ENCODE measurements at places on chromosomes 12 and 14.

DNA sequence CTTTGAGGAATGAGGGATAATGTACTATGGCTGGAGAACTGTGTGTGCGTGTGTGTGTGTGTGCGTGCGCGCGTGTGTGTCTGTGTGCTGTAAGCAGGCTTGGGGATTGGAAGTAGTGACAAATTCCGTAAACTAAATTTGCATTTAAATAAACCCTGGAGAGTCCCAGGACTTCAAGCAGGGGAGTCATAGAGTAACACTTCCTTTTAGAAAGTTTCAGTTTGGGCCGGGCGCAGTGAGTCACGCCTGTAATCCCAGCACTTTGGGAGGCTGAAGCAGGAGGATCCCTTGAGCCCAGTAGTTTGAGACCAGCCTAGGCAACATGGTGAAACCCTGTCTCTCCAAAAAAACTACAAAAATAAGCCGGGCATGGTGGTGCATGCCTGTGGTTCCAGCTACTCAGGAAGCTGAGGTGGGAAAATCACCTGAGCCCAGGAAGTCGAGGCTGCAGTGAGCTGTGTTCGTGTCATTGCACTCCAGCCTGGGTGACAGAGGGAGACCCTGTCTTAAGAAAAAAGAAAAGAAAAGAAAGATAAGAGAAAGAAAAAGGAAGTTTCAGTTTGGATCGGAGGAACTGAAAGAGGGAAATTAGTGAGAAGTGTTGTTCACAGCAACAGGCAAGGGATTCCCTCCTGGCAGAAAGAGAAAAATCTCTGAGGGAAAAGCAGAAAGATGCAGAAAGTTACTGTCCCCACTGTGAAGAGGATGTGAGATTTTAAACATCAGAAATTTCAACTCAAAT, 222.7 kb upstream of the SOX5 start:
- DNase-seq = no peak

DNA sequence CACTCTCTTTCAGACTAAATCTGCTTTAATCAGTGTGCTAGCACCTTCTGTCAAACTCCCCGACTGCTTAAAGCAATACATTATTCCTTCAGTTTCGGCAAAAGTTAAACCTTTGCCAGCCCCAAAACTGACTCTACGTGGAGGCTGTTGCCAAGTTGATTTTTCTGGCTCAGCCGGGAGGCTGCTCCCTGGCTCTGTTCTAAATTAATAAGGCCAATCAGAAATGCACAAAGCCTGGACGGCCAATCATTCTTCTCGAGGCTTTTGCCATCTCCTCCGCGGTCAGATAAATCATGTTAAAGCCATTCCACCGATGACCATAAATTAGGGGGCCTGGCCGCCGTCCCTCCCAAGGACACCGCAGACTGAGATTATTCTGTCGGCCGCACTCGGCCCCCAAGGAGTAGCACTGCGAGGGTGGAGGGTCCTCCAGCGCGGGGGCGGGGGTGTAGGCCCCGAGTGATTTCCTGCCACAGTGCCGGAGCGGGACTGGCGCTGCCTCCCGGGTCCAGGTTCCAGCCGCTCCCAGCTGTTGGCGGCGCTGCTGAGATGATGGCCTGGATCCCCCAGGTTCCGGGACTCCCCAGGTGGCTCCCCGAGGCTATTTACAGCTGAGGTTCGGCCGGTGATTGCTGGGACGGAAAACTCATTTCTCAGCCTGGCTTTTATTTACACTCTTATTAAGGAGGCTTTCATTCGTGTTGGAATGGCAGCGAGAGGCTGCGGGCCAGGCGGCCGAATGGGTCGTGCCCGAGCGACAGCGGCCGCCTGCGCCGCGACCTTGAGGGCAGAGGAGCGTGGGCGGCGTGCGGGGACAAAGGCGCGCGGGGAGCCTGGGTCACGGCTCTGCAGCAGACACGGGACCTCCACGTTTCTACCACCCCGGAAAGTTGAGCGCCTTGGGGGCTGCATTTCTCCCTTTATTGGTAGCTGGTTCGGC, 165.1 kb downstream of the MON2 start:
- DNase-seq = no peak

DNA sequence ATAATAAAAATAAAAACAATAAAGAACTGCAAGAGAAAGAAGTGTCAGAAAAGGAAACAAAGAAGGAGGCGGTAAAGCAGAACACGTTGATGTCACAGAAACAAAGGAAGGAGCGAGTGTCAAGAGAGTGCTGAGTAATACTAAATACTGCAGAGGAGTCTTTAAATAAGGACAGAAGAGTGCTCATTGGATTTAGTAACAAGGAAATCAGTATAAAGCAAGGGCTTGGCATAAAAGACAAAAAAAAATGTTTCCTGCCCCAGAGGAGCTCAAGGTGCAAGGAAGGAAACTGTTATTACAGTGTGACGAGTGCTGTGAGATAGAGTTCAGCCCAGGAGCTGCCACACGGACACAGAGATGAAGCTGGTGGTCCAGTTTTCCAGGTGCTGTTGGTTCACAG, 8.4 kb upstream of the TUBA1A start:
- no peak for DNase-seq

- DNase-seq = no peak
These were observed 696 bp downstream of the RPL36AL start for GRCh38 chr14:49619730-49620129.

DNA sequence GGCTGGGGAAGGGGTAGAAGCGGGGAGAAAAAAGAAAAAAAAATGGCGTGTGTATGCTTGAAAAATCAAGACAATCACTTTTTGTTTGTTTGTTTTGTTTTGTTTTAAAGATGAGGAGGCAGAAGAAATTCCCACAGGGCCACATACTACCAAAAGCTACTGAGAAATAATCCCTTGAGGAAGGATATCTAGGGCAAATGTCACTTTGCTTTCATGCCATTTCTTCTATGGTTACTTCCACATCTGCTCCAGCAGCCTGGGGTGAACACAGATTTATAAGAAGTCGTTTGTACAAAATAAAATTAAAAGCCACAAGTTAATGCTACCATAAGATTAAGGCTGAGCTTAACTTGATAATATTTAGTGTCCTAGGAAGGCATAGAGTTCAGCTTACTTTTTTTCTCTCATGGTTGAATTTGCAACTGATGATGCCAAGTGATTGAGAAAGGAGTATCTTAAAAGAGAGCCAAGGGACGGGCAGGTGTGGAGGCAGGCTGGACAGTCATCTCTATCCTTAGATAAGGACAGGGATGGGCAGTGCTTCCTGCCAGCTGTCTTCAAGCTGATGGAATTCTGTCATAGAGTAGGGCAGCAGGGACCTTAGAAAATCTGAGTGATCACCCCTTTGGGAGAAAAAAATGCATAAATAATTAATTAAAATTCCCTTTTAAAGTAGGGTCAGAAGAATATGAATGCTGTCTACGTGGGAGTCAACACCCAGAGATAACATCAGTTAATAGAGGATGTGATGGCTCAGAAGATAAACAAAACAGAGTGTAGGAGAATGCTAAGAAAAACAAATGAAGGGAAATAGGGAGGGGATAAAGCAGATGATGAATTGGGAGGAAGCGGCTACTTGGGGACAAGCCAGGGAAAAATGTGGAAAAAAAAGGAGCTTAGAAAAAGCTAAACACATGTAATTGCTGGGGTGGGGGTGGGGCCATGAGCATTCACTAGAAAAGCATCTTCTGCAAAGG, 57.1 kb downstream of the DYRK2 start:
- no peak for DNase-seq

GRCh38 chr12:49665384-49665783, 41.8 kb downstream of the FMNL3 start:
- DNase-seq = no peak

DNA sequence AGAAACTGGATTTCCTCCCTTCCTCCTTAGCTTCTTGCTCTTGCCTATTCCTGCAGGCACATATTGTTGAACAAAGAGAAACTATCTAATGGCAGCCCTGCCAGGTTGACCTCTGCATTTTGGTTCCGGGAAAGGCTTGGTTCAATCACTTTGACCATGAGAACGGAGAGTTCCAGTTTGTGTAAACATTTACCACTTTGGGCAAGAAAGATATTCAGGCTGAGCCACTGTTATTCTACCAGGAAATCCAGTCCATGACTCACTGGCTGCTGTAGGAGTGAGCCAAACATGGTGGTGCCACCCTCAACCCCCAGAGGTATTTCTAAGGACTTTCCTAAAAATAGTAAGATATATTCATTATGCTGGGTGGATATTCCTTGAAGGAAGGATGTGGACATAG, 242.2 kb upstream of the OR4E1 start:
- DNase-seq = no peak

GRCh38 chr12:107326237-107326636, 232.9 kb upstream of the CRY1 start:
- no peak for DNase-seq

DNA sequence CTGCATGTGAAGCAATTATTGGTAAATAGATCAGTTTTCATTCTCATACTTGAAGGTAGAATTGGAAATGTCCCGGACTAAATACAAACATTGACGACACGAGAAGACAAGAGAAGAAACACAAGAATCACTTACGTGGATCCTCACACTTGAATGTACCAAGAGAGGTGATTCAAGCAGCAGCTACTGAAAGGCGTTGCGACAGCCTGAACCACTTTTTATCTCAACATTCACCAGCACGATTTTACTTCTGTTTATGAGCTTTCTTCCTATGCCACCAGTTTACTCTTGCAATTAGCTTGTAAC, 3.6 kb upstream of the FZD10 start:
- DNase-seq = no peak

- no peak for DNase-seq
These were observed 8.4 kb downstream of the PRKAG1 start for GRCh38 chr12:49010092-49010668.

DNA sequence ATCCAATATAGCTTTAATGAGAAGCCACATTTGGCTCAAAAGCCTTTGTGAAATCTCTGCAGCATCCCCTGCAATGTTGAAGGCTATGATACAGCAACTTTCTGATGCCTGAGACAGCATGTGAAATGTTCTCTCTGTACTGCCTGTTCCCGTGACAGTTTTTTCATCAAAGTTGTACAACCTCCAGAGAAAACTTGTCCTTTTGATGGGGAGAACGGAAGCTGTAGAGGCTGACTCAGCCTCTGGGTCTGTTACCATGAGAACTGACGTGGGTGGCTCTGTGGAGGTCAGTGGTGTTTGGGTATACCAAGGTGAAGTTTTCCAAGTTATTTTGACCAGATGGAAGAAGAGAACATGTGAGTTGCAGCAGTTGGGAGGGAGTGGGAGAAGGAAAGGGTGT, 17.0 kb downstream of the SLC4A8 start:
- no peak for DNase-seq

- no peak for DNase-seq
These were observed 29.9 kb downstream of the PXN start for GRCh38 chr12:120235369-120236323.

- DNase-seq = no peak
These were observed 29.7 kb upstream of the BICD1 start for GRCh38 chr12:32076941-32077340.

DNA sequence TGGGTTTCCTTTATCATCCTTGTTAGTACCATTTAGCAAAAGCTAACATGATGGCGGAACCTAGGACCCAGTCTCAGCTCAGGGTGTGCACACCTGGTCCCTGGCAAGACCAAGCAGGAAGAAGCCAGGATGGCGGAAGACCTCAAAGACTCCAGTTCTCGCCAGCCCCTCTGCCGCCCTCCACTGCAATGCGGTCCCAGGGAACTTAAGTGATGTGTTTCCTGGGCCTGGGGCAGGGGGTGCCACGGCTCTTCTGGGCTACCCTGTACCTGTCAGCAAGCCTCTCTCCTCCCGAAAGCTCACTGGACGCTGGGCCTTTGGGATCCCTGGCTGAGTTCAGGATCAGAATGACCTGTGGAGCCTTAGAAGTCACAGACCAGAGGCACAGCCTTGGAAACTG, 71.3 kb downstream of the FBXL14 start:
- no peak for DNase-seq

- no peak for DNase-seq
These were observed 306.8 kb upstream of the G2E3 start for GRCh38 chr14:30252151-30252550.

GRCh38 chr14:50762931-50763300, 68.0 kb downstream of the NIN start:
- DNase-seq = no peak

DNA sequence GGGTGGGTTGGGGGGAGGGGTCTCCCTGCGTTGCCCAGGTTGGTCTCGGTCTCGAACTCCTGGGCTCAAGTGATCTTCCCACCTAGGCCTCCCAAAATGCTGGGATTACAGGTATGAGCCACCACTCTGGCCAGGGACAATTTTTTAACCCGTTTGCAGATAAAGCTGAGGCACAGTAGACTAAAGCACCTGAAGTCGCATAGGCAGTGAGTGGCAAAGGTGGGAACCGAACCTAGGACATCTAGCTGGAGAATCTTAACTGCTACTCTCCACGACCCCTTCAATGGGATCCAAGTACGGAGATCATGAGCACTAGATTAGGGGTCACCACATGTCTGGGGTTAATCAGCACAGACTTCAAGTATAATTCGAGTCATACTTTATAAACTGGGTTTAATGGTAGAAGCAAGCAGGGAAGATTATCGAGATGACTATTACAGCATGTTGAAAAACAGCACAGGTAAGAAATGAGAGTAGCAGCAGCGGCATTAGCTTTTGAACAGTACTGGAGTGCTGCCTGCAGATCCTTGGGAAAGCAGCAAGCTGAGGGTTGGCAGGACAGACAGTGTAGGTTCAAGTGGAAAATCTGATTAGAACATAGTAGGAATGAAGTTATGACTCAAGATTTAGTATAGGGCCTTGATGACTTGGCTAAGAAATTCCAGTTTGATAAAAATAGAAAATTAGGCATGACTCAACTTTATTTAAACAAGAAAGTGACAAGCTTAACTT, 23.9 kb downstream of the NID2 start:
- DNase-seq = no peak

DNA sequence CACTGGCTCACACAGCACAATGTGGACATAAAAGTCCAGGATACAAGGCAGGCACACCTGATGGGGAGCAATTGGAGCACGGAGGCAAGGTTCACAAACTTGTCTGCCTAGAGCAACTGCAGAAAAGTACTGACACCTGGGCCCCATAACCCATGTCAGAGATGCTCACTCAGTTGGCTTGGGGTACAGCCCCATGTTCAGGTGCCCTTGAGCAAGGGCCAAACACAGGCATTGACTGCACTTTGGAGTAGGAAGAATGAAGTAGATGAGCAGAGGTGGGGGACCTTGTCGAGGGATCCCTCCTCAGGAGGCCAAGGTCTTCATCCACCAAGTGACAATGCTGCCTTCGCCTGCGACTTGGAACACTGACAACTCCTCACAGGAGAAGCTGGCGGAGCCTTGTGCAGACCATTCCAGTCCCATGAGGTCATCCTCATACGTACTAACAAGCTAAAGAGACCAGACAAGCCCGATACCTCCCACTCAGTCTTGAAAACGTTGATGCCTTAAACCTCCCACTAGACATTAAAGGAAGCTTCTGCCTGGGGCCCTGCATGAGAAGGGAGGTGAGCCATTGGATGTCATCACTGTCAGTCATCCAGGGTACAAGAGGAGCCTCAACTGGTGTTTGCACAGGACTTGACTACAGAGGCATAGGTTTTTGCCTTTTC, 42.5 kb upstream of the C14orf180 start:
- DNase-seq = no peak

- DNase-seq = no peak
These were observed 372.3 kb downstream of the RPL10L start for GRCh38 chr14:46279327-46279726.

DNA sequence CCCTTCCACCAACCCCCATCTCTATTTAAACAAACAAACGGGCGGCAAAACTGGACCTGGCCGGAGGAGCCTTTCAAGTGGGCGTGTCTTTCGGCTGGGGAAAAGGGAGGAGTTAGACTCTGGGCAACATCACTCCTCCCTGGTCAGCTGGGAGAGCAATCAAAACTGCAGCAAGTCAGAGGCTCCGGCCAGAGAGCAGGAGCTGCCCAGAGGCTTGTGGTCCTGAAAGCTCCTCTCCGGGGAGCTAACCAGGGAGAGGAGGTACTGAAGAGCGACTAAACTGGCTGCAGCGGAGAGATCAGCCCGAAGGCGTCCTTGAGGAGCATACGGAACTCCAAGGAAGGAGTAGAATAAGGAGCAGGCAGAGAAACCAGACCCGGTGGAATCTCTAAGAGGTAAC, at the start of gene NEUROD4:
Gene NEUROD4 (plus strand): TSS at position 191 of the 400 bp plus-strand sequence. CDS start 6,466 bp downstream, outside the sequence.
- no peak for DNase-seq

Data from GDM1 (cell line).